ENCODE measurements at places on chromosomes 1 and 21.

DNA sequence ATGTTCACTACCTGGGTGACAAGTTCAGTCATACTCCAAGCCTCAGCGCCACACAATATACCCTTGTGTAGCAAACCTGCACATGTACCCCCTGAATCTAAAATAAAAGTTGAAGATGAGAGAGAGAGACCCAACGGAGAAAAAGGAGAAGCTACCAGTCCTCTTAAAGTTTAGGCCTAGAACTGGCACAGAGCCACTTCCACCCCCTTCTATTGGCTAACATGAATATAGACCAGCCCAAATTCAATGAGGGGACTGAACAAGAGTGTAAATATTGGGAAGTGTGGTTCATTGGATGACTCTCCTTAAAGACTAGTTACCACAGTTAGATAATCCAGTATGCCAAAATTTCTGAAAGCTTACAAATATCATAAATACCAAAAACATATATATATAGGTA lies 139.9 kb upstream of the ATP1B1 start:
- no peak for DNase-seq

DNA sequence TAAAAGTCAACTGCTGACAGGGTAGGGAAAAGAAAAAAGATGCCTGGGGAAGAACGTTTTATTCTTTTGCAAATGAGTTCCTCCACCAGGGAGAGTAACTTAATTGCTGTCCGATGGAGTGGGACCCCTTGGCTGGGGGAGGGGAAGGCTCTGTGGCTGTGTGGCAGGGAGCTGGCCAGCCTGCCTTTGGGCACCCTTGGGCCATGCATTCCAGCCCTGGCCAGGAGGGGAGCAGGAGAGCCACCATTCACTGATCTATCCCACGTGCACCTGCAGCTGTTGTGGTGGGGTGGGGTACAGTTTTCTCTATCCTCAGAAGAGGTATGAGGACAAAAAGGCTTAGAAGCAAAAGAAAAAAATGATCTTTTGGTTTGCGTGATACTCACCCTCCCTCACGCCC lies 116.9 kb downstream of the KCNK1 start:
- no peak for DNase-seq

DNA sequence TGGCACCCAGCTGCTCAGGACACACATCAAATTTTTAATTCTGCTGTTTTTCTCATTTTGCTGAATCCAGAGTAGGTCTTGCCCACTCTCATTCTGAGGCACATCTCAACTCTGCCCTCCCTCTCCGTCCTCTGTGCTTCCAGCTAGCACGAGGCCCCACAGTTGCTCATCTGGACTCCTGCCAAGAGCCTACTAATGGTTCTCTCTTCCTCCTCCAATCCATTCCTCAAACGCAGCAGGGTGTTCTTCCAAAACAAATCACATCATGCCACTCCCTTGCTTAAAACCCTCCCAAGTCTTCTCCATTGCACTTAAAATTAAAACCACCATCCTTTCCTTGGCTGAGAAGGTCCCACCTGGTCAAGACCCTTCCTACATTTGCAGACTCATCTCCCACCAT lies 49.8 kb upstream of the SCAF4 start:
- peak; percentile 41 for DNase-seq

DNA sequence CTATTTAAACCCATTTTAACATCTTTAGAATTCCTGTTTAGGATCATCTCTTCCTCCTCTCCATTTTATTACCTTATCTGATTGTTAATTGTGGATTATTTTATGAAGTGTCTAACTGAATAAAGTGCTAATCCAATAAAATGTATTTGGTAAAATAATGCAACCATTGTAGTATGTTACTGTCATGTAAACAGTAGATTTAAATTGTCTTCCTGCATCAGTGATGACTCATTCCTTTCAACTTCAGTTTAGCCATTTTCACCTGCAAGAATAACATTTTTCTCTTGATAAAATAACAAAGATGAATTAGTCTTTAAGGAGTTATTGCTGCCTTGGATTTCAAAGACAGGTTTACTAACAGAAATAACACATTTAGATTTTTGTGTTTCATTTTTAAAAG lies 5.4 kb downstream of the PPP2R5A start:
- DNase-seq = no peak

- DNase-seq = no peak
Observed at GRCh38 chr1:90970208-90970607, 51.6 kb downstream of the ZNF644 start.

DNA sequence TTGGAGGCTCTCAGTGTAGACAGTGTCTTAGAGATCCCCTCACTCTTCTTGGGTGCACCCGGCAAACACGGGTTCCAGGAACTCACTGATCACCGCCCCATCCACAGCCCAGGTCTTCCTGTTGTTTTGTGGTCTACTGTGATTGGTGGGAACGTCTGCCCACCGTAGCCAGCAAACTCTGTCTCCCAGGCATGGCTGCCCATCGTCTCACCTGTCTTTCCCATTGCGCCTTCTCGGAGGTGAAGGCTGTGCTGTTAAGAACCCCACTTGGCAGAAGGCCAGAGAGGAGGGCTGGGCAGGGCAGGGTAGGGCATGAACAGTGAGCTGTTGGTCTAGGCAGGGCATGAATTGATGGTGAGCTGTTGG lies 14.1 kb upstream of the KCNA2 start:
- no peak for DNase-seq

GRCh38 chr1:114109981-114110380 lies 43.7 kb downstream of the SYT6 start:
- DNase-seq = no peak

DNA sequence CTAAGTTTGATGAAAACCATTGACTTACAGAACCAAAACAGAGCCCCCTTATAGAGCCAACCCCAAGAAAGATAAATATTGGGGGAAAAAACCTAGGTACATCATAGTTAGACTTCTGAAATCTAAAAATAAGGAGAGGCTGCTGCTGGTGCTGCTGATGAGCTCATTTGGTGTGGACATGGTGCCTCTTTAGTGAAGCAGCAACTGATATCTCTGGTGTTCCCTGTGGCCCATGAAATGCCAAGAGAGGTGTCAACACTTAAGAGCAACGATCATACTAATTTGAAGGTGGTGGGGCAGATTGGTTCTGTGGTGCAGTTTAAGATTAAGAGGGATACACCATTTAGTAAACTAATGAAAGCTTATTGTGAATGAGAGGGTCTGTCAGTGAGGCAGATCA lies 35.9 kb downstream of the ST3GAL3 start:
- no peak for DNase-seq

GRCh38 chr1:88175120-88175630 lies 508.9 kb upstream of the PKN2 start:
- no peak for DNase-seq

DNA sequence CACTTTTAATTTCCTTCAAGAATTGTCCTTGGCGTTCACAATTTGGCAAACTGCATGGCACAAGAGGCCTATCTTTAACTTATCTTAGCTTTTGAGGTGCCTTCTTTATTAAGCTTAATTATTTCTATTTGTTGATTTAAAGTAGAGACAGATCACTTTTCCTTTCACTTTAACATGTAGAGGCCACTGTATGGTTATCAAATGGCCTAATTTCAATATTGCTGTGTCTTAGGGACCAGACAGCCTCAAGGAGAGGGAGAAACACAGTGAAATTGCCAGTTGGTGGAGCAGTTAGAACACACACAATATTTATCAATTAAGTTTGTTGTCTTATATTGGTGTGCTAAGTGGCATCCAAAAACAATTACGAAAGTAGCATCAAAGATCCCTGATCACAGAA lies 1013.9 kb downstream of the KCNT2 start:
- no peak for DNase-seq

DNA sequence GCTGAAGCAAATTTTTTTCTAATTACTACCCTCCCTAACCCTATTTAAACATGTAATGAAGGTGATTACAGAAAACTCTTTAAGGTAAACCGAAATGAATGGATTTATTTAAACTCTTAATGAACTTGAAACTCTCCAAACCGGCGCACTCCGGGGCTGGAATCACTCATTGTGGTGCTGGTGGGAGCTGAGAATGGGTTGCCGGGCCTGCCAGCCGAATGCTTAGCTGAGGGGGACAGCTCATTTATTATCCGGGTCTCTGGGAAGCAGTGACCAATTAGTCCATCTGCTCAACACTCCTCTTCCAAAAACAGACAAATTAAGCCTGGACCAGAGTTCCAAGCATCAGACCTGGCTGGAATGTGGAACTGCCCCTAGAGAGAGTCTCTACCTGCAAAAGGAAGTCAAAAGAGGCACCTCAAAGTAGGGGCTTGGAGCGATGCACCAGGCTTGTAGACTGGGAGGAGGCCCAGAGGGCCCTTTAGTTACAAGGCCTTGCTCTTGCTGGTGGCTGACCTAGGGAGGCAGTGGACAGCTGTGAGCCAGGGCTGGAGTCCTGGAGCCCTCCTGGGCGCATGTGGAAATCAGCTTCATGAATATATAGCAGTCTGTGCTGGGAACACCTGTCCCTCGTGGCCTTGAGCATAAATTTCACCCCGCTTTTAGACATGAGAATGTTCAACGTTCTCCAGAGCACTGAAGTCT lies 320.7 kb downstream of the AJAP1 start:
- DNase-seq = no peak

DNA sequence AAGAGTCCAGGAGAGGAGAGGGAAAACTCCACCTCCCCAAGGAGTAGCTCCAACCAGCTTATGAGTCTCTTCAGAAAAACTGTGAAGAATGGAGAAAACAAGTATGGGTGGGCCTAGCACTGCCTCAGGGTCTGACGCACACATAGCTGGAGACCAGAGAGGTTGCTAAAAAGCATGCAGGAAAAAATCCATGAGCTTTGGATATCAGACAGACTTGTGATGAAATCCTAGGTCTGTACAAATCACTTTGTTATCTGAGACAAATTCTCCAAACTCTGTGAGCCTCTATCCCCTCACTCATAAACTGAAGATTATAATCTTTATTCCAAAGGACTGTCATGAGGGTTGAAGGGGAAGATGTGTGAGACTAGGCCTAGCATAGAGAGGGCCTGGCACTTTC lies 141.5 kb upstream of the FGGY start:
- no peak for DNase-seq

GRCh38 chr1:98557895-98558294 lies 103.6 kb upstream of the SNX7 start:
- DNase-seq = no peak

DNA sequence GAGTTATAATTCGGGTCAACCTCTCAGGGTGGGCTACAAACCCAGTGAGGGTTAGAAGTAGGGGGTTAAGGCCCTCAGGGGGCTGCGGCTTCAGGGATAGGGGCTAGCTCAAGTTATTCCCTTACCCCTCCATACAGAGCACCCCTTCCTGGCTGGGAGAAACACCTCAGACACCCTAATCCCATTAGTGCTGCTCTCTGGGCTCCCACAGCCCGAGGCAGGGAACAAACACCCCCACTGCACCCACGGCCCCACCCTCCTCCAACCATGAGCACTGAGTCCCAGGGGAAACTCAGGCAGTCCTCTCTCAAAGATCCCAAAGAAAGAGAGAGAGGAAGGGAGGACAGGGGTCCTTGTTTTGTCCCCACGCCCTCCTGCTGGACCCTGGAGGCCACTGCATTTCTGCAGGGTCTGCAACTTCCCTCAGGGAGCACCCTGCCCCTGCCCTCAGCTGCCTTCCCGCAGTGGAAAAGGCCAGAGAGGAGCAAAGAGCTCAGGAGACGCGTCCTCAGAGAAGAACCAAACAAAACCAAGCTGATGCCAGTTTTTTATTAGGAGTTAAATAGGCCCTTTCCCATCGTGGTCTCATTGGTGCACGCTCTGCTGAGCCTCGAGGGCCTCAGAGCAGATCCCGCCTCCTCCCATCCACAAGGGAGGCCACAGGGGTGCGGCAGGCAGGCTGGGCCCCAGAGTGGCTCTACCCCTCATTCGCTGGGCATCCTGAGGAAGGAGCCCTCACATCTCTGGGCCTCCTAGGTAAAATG lies 1.4 kb upstream of the S100A4 start:
- DNase-seq = no peak

GRCh38 chr21:39221282-39221996 lies 38.2 kb upstream of the PSMG1 start:
- no peak for DNase-seq

GRCh38 chr1:38039331-38040088 lies 7.1 kb downstream of the POU3F1 start:
- no peak for DNase-seq

GRCh38 chr1:19988267-19989006 lies 9.0 kb upstream of the PLA2G2A start:
- DNase-seq = no peak

DNA sequence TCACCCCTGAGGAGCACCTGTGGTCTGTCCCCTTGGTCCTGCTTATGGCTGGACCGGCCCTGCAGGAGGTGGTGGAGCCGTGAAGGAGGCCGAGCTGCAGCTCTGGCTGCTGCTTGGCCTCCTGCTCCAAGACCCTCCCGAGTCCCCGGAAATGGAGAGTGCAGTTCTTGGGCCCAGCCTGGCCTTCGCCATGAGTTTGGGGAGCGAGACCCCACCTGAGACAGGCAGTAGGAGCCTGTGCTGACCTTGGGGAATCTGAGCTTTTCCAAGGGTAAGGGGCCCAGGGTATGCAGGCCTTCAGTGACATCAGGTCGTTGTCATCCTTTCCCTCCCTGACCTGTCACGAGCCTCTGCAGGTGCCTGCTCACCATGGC lies 14.1 kb downstream of the TMEM201 start:
- DNase-seq = no peak

DNA sequence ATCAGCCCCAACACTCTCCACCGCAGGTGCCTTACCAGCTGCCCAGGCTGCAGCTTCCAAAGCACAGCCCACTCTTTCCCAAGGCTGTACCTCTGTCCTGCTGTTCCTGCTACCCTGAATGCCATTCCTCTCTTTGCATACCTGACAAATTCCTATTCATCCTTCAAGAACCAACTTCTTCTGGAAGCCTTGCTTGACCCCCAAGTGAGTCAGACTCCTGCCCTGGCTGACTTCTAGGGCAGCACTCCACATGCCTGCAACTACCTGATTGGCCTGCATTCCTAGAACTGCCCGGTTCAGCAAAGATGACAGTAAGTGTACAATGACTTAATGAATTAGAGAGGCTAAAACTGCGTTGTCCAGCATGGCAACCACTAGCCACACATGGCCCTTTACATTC lies 20.8 kb upstream of the PDZK1IP1 start:
- DNase-seq = no peak

Measured in EL (cell line).